ENCODE measurements at places on chromosomes 4 and X. TPM values are rescaled to one million over a fixed set of nuclear protein-coding genes. Genes with fewer than 3 reads are reported as not detected.

The SPANXN1 gene
- 0.06 TPM for polyA plus RNA-seq

The BTK gene
- polyA plus RNA-seq = 4.3 TPM

The NSUN7 gene
- polyA plus RNA-seq = 19.9 TPM

The HPSE gene
- 2.3 TPM for polyA plus RNA-seq

The SSX4 gene
- not detected for polyA plus RNA-seq

GRCh38 chr4:18020671-18021469 lies 685 bp downstream of the LCORL start:
- DNase-seq = peak; percentile 70

GRCh38 chr4:173294444-173294843 lies 39.7 kb downstream of the HMGB2 start:
- DNase-seq = no peak

GRCh38 chr4:15425520-15425919 lies 2.3 kb upstream of the C1QTNF7 start:
- no peak for DNase-seq
